Activated naive CD4-positive, alpha-beta T cell treated with anti-CD3 and anti-CD28 coated beads for 36 hours (primary cell): ENCODE measurements at places on chromosomes 2 and 18.
A peak's percentile ranks its signal among the peaks of the same experiment; 100 is the strongest.

GRCh38 chr2:202479610-202480009, 103.5 kb downstream of the BMPR2 start:
- DNase-seq, result no peak

DNA sequence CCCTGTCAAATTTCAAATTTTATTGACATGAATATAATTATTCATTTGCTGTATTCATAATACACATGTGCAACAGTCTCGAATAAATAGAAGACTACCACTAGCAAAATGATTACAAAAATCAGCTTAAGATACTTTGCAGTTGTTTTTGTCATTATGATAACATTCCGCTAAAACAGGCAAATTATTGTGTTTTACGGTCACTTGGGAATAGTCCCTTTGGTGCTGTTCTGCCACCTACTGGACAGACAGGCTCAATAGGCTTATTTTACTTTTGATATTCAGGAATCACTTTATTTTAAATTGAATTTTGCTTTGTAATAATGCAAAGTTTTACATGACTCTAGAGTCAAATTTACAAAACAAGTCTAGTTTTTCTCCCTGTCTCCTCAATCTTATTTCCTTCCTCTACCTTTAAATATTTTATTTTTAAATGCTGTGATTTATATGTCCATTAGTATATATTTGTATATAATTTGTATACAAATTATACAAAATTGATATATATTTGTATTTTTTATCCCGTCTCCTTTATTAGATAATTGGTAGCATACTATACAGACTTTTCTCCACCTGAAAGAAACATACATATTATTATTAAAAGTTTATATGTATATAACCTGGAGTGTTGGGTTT, 456.3 kb downstream of the DLGAP1 start:
- peak; percentile 10 for DNase-seq

GRCh38 chr2:41829052-41829451, 218.8 kb upstream of the PKDCC start:
- DNase-seq, result no peak

DNA sequence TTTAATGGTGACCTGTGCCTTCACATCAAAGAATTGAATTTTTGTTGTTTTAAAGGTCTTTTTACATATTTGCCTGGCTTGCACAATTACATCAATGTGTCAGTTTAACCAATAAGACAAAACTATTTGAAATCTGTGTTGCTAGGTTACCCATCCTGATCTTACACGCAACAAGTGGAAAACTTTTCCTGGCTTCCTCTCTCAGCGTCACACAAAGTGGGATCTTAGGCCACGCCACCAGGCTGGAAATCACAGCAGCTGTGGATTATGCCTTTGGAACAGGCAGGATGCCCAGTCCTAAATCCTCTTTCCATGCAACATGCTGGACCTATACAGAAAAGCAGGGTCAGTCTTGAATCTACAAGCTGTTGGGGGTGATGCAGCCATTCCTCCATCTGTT, 298.2 kb upstream of the HNRNPA3 start:
- DNase-seq, result no peak

DNA sequence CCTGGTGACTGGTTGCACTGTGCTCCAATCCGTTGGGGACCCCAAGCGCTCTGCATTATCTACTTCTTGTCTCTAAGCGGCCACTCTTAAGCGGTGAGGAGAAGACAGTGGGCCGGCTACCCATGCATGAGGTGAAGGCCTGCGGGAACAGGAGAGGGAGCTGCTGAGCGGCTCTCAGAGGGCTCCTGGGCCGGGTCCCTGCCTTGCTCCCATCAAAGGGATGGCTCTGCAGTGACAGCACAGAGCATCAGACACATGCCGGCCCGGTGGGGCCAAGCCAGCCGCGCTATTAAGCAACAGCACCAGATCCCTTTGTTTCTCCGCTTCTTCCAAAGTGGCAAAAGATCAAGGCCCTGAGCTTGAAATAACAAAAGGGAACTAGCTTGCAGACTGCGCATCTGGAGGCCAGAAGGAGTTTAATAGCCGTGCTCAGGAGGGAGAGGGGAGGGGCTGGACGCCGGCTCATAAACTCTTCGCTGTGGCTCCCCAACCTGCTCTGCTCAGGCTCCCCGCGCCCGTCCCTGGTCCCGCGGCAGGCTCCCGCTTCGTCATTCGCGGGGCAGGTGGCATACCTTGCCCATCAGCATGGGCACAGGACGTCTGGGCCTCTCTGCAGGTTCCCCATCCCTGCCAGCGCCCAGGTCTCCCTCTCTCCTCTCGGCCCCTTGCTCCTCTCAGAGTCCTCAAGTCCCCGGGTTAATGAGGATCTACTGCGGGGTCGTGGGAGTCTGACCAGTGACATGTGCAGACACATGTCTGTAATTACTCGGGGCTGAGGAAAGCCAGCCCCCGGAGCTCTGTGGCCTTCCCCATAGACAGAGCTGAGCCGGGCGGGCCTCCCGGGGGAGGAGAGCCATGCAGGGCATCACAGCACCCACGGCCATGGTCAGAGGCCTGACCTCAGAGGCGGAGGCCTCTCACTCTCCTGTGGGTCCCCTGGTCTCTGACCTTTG, 96.7 kb downstream of the ASB1 start:
- DNase-seq, result no peak

DNA sequence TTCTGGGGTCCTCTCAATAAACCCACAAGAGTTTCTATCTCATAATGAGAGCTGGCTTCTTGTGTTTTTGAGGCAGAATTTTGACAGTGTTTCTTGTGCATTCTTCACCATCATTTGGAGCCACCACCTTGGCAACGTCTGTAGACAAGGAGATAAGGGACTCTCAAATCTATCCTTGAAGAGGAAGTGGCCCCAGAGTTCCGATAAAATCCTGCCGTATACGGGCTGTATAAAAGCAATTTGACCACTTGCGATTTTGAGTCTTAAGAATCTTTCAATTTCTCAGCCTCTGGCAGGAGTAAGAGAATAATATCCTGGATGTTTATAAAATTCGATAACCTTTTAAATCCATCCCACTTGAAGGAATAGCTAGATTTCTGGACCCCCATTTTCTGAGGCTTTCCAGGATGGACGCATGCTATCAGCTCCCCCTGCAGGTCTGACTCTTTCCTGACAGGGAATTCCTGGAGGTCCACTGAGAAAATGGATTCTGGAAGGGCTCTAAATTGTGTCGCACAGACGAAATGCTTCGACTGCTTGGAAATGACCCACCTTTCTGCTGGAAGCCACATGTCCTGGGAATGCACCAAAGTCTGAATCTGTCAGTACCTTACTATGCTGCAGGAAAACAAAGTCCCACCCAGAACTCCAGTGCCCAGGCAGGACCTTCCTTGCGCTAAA, 54.1 kb downstream of the E2F6 start:
- peak; percentile 30 for DNase-seq

DNA sequence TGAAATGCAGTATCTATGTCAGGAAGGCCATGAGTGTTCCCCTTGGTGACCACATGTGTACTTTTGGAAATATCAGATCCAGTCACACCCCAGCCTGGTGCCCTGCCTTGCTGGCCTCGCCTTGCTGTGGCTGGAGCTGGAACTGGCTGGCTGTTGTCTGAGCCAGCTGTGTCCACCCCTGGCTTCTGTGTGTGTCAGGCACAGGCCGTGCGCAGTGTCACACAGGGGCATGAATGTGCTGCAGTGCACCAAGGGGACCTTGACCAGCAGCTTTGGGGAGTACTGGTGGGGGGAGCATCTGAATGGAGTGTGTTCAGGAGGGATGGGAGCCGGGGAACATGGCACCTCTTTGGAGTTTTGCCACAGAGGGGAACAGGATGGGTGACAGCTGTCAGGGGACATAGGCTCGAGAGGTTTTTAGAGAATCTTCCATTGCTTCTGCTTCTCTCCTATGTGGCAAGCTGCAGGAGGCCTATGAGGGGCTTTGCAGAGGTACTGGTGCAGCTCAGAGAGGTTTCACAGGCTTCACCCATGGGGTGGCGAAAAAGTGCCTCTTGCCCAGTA, 44.7 kb upstream of the FAHD2A start:
- no peak for DNase-seq

DNA sequence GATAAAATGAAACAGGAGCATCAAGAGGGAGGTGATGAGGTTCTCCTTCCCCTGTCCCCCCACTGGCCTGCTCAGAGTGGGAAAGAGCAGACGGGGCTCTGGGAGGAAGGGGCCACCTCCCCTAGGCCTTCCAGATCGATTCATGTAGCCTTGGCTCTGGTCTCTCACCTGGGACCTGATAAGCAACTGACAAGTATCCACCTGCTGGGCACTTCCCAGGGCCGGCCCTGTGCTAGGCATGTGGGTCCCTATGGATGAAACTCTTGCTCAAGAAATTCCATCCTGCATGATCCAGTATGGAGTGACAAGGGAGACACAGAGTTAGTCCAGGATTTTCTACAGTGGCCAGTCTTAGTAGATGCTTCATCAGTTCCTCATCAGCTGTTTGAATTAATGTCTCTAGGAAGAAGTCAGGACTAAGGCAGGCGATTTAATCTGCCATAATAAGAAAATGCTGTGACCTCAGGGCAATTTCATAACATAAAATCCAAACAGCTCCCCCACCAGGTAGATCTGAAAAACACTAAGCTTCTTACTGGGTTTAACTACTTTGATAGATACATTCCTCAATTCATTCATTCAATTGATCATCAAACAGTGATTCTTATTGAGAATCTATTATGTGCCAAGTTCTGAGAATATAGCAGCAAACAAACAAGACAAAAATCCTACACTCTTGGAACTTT, 44.7 kb upstream of the ZFP36L2 start:
- DNase-seq, result no peak

- no peak for DNase-seq
Observed at GRCh38 chr2:171893196-171893823, 734 bp downstream of the SLC25A12 start.

DNA sequence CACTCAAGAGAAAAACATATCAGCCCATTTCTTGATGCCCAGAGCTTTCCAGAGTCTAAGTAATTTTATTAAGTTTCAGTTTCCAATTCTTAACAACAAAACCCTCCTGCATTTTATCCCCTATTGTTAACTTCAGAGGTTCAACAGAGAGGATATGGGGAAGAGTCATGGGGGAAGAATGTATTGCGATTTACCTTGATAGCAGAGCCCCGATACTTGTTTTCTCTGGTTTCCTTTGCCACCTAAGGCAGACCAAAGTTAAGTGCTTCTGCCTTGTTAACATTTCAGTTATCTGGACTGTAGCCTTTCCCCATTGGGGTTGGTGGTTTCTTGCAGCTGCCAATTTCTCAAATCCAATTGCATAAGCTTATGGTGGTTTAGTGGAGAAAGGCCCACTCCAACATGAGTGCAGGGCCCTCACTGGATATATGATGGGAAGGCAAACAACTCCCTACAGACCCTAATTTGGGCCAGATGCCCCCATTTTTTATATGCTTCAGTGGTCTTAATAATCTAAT, 82.0 kb upstream of the ITGB6 start:
- no peak for DNase-seq
